ENCODE measurements at places on chromosomes 11 and 22.
A peak's percentile ranks its signal among the peaks of the same experiment; 100 is the strongest.

GRCh38 chr11:112806876-112807275, 154.3 kb upstream of the NCAM1 start:
- no peak for DNase-seq

DNA sequence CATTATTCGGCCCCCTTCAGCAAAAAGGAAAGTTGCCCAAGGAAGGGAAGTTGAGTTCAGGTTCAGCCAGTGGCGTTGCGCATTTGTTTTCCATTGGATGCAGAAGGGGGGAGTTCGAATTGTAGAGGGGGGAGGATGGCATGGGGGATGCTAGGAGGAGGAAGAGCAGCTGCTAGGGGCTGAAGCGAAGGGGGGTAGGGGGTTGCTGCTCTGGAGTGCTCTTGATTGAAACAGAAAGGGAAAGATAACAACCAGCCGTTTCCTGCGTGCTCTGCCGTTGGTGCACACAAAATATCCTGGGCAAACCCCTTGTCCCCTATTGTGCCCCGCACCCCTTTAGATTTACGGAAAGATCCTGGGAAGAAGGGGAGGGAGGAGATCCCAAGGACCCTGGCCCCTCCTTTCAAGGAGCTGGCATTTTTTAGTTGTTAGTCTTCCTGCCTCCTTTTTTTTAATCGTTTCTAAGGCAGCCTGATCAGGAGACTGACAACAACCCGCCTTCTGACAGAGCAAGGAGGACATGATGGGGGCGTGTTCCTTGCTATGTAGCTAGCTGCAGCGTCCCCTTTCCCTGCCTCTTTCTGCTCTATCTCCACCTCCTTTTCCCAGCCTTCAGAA, 2.1 kb downstream of the KMT2A start:
- DNase-seq, result peak; percentile 77

DNA sequence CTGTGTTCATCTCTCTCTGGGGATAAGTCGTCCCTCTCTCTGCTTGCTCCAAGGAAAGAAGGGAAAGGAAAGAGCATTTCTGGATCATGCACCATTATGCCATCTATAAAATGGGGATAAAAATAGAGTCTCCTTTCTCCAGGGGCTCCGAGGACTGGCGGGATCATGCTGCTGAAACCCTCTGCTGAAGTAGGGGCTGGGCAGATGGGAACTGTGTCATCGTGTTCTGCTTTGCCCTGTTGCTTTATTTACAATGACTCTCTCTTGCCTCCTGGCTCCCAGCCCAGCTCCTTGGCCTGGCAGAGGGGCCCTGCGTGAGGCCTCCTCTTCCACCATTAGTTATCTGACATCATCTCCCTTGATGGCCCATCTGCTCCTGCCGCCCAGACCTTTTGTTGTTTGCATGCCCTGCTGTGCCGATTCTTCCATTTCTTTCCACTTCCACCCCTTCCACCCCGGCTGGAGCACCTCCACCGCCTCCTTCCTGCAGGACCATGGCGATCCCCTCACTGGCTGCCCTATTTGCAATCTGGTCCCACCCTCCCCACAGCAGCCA, 200.9 kb downstream of the MYO18B start:
- no peak for DNase-seq

DNA sequence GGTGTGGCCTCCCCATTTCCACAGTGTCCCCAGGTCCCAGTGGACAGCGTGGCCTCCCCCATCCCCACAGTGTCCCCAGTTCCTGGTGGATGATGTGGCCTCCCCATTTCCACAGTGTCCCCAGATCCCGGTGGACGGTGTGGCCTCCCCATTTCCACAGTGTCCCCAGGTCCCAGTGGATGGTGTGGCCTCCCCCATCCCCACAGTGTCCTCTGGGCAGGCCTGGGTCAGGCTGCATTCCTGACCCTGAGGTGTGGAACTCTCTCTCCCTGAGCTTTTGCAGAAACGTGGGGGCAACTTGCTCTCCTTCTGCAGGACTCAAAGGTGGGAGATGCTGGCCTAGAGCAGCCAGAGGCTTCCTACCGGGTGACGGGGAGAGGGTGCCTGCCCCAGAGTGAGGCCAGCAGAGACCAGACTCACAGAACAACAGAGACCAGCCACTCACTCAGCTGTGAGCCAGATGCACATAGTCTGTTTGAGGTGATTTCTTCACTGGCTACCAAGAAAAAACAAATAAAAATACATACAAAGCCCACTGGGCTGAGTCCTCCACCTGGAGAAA, 85.8 kb upstream of the FGF3 start:
- no peak for DNase-seq

GRCh38 chr11:119647254-119647653, 81.7 kb downstream of the NECTIN1 start:
- no peak for DNase-seq

GRCh38 chr22:27097506-27097905, 440.1 kb downstream of the MIAT start:
- no peak for DNase-seq

- DNase-seq, result no peak
Observed at GRCh38 chr11:116980136-116980793, 118.0 kb downstream of the SIK3 start.

- no peak for DNase-seq
Observed at GRCh38 chr11:111414267-111414931, 35.3 kb upstream of the POU2AF1 start.

DNA sequence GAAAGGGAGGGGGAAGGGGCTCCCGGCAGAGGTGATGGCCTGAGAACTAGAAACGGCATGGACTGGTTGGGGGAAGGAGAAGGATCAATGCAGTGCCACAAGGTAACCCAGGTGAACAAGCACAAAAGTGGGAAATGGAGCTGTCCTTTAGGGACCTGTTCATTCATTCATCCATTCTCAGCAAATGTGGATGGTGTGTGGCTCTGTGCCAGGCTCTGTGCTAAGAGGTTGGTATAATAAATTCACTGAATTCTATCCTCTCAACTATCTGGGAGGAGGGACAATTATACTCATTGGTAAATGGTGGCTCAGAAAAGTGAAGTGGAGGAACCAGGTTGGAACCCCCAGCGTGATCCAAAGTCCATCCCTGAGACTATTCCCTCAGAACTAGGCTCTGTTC, 18.6 kb upstream of the ARAP1 start:
- DNase-seq, result no peak

GRCh38 chr11:2151500-2152257, 9.3 kb downstream of the INS start:
- DNase-seq, result peak; percentile 54

DNA sequence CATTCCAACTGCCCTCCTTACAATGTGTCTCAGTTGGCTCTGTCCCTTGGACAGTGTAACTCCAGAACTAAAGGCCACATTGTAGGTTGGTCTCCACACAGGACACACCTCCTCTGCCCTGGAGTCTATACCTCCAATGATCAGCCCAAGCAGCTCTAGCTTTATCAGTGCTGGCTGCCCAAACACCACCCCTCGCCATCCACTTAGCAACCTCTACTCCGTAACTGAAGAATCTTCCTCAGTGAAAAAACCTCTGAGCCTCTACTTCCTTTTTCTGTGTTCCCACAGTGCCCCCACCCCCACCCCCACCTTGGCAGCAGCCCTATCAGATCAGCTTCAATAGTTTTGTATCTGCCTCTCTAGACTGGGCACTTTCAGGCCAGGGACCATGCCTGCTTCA, 33.4 kb downstream of the SERPINH1 start:
- no peak for DNase-seq

- no peak for DNase-seq
Observed at GRCh38 chr11:122020902-122021301, 95.1 kb downstream of the BLID start.

DNA sequence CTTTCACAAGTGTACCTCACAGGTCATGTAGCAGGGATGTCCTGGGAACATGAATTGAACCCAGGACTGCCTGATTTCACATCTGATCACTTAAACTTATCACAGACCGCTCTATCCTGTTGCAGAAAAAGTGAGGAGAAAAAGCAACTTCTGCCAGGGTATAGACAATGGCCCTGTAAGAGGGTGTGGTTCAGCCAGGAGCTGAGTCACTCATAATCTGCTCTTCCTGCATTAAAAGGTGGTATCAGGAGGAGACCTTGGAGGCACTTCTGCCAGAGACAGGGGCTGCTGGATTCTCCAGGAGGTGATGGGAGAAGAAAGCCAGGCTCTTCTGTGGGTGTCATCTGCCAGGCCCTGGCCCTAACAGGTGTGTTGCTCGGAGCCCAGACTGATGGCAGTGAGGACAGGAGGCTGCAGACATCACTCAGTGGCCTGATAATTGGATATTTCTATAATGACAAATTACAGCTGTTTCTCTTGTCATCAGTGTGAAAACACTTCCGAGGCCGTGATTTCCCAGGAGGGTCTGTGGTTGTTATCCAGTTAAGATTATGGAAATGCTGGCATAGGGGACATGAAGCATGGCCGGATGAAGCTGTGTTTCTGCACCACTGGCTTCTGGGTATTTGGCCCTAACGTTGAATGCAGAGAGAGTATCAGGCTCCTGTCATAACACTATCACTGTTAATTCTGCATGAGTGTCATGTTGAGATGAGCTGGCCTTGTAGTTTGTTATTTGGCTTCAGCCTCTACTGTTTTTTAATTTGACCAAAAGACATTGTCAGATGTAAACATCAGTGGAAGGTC, 125.1 kb upstream of the ZBED5 start:
- no peak for DNase-seq

- no peak for DNase-seq
Observed at GRCh38 chr11:39255648-39256047, 2203.8 kb downstream of the LRRC4C start.

DNA sequence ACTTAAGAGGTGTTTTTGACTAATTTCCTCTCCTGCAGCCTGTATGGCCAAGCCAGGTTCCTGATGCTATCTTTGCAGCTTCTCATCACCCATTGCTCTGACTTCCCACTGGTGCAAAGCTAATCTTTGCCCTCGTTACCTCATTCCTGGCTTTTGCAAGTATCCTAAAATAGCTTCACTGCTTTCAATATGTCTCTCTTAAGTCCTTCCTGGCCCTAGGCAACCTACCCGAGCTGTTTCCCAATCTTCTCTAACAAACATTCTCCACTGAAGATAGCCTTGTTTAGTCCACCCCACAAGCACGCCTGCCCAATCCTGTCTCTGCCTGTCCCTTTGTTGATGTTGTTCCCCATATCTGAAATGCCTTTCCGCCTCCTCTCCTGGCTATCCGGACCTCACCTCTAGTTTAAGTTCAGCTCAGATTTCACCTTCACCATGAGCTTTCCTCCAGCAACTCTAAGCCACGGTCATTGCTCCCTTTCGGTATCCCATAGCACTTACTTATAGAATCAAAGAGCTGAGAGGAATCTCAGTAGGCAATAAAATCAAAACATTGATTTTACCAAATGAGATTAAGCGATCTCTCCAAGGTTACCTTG, 30.1 kb upstream of the CECR2 start:
- DNase-seq, result no peak

DNA sequence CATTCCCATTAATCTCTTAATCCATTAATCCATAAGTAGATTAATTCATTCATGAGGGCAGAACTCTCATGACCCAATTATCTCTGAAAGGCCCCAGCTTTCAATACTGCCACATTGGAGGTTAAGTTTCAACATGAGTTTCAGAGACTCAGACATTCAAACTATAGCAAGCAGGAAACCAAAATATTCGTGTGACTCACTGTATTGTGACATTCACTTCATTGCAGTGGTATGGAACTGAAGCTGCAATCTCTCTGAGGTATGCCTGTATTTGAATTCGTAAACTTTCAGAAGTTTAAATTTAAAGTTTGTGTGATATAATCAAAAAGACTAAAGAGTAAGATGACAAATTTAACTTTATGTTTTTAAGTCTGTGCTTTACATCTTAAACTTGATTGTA, 2.9 kb upstream of the OR52J3 start:
- DNase-seq, result peak; percentile 69

DNA sequence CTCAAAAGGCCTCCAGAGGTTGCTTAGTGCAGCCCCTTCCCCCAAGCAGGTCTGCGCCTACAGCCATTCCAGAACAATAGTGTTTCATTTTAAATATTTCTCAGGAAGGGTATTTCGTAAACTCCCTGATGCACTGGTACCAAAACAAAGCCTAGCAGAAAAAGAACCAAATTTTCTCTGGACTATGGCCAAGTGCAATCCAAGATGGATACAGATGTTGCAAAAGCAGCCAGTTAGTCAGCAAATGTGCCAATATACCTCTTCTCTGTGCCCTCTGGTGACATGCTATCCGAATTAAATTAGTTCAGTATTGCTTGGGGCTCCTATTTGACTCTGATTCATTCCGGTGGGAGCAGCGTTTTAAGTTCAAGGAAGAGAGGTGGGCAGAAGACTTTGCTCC, 247.8 kb downstream of the NTM start:
- peak; percentile 43 for DNase-seq

DNA sequence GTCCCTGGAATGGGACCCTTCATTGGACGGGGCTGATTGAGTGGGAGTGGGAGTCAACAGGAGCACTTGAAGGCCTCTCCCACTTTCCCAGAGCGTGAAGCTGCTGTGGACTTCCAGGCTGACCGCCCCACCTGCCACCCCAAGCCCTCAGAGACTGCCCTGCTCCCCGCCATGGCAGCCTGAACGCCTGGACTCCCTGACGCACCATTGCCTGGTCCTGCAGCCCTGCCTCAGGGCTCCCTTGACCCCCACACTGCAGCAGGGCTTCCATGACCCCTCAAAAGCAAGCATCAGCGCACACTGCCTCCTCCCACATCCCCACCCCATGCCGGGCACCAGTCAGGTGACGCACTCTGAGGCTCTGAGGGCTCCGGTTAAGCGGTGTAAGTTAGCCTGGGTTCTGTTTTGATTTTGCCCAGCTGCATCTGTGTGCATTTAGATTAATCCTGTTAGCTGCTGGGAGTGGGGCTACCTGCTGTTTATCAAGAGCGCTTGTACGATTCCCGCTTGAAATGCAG, 39.4 kb downstream of the TRIM29 start:
- DNase-seq, result no peak

DNA sequence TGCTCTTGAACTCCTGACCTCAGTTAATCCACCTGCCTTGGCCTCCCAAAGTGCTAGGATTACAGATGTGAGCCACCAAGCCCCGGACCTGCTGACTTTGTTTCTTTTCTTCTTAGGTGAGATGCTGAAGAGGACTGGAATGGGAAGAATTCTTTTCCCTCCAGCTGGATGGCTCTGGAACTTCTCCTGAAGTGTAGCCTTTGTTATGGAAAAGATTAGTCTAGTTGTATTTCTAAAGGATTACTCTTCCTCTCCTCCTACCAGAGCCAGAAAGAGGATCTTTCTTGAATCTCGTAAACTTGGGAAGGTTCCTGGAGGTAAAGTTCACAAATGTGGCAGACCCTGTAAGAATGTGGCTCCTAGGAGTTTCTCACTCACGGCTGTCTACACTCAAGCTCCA, 95.4 kb upstream of the LARGE1 start:
- DNase-seq, result no peak

DNA sequence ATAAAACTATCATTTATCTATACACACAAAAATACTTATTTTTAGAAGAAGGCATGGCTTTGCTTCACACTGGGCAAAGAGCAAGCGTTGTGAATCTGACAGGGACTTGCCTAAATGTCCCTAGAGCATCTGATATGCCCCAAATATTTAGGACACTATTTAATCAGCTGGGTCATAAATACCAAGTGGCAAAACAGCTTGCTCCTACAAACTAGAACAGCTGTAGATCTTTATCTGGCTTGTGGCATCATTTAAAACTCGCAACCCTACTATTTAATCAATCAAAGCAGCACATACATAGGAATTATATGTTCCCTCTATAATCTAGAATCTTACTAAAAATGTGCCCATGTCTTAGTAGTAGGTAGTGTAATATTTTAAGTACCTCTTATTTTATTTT, 999.5 kb downstream of the JRKL start:
- DNase-seq, result no peak

All from fibroblast of skin of abdomen (primary cell).